Uterus (tissue), 4 donors: ENCODE measurements at places on chromosomes 3 and 15.
A peak's percentile ranks its signal among the peaks of the same experiment; 100 is the strongest.

GRCh38 chr3:150540991-150541390 lies 5.3 kb downstream of the SERP1 start:
- no peak for DNase-seq

DNA sequence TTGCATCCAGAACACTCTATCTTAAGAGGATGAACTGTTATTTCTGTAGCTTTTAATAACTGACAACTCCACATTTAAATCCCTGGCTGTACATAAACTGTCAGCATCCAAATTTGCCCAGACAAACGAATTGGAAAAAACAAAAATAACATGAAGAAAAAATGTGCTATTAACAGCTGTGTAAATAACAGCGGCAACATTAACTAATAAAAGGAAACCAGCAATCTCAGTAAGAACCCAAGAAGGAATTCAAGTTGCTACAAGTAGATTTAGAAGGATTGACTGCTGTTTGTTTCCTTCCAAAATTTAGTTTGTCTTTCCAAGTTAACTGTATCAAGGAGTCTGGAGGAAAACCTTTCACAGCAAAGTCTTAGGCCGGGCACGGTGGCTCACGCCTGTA lies 550.6 kb upstream of the MDFIC2 start:
- no peak for DNase-seq

DNA sequence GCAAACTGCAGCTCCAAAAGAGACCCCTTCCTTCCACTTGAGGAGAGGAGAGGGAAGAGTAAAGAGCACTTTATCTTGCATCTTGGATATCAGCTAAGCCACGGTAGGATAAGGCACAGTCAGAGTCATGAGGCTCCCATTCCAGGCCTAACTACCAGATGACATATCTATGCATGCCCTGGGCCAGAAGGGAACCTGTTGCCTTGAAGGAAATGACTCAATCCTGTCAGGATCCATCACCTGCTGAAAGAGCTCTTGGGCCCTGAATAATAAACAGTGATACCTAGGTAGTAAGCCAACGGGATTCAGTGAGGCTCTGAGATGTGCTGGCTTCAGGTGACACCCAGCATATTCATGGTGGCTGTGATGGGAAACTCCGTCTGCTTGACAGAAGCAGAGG lies 118.5 kb upstream of the EPHA3 start:
- DNase-seq, result no peak

GRCh38 chr15:99450896-99451358 lies 114.9 kb upstream of the MEF2A start:
- DNase-seq, result peak; percentile 88

- DNase-seq, result peak; percentile 53
Measured at GRCh38 chr15:57769266-57769665, 62.8 kb downstream of the POLR2M start.
